Transverse colon (tissue), 4 donors: ENCODE measurements at places on chromosomes 5 and 9. TPM values are rescaled to one million over a fixed set of nuclear protein-coding genes. Genes with fewer than 3 reads are reported as not detected.

Gene CTSV
- total RNA-seq = 4.8 TPM

GRCh38 chr5:141705469-141705868 lies 23.4 kb upstream of the ARAP3 start:
- H3K36me3 ChIP-seq = no peaks in the 10 kb centered on the region
- no peak overlapping the region for H3K4me3 ChIP-seq
- H3K27ac ChIP-seq = peak overlapping the region; percentile 53
- H3K4me1 ChIP-seq = no peaks in the 10 kb centered on the region

GRCh38 chr5:123344816-123345426 lies 78.3 kb downstream of the CEP120 start:
- H3K4me3 ChIP-seq = no peak overlapping the region
- no peak for DNase-seq
- H3K36me3 ChIP-seq = no peaks in the 10 kb centered on the region
- H3K27me3 ChIP-seq = no peaks in the 10 kb centered on the region
- H3K27ac ChIP-seq = no peak overlapping the region

GRCh38 chr9:36749461-36749860 lies 176.8 kb downstream of the MELK start:
- no peak for DNase-seq
- no peaks in the 10 kb centered on the region for H3K4me1 ChIP-seq
- H3K27me3 ChIP-seq = peaks cover 15% of the 10 kb centered on the region
- no peak overlapping the region for H3K27ac ChIP-seq
- no peaks in the 10 kb centered on the region for H3K36me3 ChIP-seq

Gene XRCC4
- total RNA-seq = 7.3 TPM

- H3K27me3 ChIP-seq = no peaks in the 10 kb centered on the region
- H3K4me1 ChIP-seq = no peaks in the 10 kb centered on the region
- DNase-seq = no peak
Observed at GRCh38 chr5:110899566-110900412, 161.0 kb downstream of the SLC25A46 start.

Gene OMD
- total RNA-seq = 2.2 TPM

DNA sequence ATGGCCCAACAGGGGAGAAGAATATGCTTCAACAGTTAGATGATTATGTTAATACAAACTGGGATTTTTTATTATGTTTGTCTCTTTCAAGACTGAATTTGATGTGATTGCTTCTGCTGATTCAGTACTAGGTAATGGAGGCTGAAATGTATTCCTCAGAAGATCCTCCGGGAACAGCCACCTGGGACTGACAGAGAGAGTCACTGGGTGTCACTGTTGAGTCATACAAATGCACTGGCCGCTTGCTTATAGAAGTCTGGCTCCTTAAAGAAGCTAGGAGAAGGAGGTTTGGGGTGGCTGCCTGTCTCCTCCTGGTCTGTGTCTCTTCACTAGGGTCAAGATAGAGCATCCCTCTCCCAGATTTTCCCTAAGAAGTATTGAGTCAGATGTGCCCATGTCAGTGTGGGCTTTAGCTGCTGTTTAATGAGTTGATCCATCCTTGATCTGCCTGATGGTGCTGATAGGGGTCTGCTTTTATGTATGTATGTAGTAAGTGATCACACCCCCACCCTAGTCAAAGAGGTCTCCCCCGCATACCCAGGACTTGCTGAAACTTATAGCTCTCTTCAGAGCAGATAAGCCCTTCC lies 773.4 kb downstream of the BRINP1 start:
- no peaks in the 10 kb centered on the region for H3K27me3 ChIP-seq
- DNase-seq = peak; percentile 7
- no peaks in the 10 kb centered on the region for H3K36me3 ChIP-seq
- no peak overlapping the region for H3K27ac ChIP-seq

DNA sequence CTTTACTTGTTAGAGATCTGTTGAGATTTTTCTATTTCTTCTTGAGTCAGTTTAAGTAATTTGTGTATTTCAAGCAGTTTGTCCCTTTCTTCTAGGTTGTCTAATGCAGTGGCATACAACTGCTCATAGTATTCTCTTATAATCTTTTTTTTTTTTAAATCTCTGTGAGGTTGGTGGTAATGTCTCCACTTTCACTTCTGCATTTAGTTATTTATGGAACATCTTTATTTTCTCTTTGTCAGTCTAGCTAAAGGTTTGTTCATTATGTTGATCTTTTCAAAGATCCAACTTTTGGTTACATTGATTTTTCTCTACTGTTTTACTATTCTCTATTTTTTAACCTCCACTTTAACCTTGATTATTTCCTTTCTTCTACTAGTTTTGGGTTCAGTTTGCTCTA lies 13.8 kb downstream of the FOXE1 start:
- no peaks in the 10 kb centered on the region for H3K36me3 ChIP-seq
- no peak overlapping the region for H3K4me3 ChIP-seq
- no peaks in the 10 kb centered on the region for H3K4me1 ChIP-seq
- DNase-seq = no peak
- H3K27me3 ChIP-seq = peaks cover 45% of the 10 kb centered on the region
- H3K27ac ChIP-seq = no peak overlapping the region

DNA sequence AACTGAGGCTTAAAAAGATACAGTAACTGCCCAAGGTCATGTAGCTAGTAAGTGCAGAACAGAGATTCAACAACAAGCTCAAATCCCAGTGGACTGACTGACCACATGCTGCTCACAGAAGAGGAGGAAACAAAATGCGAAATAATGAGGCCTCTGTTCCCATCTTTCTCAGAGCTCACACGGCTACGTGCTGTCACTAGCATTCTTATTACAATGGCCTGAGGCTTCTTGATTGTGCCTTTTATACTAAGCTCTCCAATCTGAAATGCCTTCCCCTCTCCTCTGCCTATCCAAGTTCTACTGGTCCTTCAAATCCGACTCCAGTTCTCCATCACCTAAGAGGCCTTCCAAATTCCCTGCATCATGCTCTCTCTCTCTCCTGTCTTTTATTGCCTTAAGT lies 26.0 kb downstream of the SGTB start:
- DNase-seq = no peak
- H3K4me1 ChIP-seq = no peaks in the 10 kb centered on the region
- no peak overlapping the region for H3K4me3 ChIP-seq

DNA sequence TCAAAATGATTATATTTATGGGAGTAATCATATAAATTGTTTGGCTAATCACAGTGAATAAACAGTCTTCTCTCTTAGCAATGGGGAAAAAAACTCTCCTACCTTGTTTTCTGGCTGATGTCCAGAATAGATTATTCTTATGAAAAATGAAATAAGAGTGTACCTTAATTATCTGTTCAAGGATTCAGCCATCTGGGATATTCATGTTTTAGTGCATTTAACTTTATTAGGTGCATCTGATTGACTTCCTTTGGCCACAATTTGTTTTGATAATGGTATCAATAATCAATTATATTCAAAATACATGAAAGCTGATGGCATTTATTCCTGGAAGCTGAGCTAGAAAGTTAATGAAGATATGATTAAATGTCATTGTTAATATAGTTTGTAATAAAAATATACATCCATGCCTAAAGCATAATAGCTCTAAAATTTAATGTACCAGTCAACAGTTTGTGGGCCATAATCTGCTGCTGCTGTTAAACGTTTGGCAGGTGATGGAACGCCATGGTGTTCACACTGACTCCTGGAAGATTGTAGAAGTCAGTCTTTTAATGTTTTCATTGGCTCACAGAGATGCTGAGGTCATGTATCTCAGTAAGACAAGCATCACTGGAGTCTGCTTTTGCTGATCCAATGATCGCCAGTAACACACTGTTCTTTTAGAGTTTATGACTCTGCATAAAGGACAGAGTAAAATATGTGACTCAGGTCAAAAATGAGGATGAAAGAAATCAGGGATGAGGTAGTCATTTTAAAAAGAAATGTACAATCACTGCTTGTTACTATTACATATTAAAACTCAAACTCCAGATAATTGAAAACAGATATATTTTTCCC lies 105.8 kb downstream of the ISL1 start:
- H3K36me3 ChIP-seq = no peaks in the 10 kb centered on the region
- H3K4me3 ChIP-seq = no peak overlapping the region
- no peak for DNase-seq

DNA sequence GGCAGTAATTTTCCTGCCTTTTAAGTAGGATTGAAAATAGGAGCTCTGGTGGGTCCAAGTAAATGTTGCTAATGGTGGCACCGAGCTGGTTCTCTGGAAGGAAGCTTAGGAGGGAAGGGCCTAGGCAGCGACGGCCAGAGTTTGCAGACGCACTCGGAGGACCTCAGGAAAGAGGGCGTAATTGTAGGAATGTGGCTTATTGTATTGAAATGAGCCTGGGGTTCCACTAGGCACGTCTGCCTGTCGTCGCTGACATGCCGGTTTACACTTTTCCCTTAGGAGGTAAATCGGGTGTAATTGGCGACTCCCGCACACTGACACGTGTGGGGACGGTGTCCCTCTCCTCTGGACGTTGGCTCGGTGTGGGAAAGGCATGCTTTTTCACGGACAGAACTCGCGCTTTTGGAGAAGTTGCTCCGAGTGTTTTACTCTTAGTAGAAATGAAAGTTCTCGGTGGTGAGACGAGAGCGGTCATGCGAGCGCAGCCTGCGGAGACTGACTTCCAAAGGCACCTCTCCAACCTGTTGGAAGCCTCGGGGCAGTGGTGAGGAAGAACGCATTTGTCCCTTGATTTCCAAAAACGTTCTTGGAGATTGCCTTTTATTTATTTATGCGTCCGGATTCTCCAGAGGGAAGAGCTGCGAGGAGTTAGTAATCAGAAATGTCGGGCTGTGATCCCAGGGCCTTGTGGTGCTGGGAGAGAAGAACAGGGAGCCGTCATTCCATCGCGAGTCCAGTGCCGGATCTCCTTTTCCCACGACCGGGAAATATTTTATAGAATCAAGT lies 1.3 kb downstream of the NR4A3 start:
- peak overlapping the region; percentile 69 for H3K4me3 ChIP-seq
- no peaks in the 10 kb centered on the region for H3K36me3 ChIP-seq
- peak; percentile 27 for DNase-seq
- H3K27me3 ChIP-seq = peaks cover 57% of the 10 kb centered on the region
- H3K27ac ChIP-seq = peak overlapping the region; percentile 93

DNA sequence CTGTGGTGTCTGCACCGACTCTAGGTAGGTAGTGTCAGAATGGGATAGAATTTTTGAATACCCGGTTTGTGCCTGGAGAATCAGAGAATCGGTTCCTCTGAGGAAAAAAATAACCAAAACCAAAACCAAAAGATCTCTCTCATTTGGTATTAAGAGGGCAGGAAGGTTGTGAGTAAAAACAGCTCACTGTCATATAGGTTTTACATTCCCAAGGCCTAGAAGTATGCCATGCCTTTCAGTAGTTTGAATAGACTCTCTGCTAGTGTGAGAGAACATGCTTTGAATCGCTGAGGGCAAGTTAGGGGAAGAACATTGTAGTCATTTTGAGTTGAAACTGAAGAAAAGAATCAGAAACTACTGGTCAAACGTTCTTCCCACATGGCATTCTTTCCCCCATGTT lies 411.4 kb upstream of the CD180 start:
- no peak overlapping the region for H3K27ac ChIP-seq
- H3K4me1 ChIP-seq = no peaks in the 10 kb centered on the region
- DNase-seq = no peak
- no peaks in the 10 kb centered on the region for H3K27me3 ChIP-seq
- no peaks in the 10 kb centered on the region for H3K36me3 ChIP-seq
- H3K4me3 ChIP-seq = no peak overlapping the region

GRCh38 chr5:86797677-86798076 lies 179.9 kb downstream of the COX7C start:
- no peak overlapping the region for H3K27ac ChIP-seq
- H3K4me3 ChIP-seq = no peak overlapping the region
- H3K36me3 ChIP-seq = no peaks in the 10 kb centered on the region
- no peak for DNase-seq
- no peaks in the 10 kb centered on the region for H3K27me3 ChIP-seq

Gene DOLPP1
- total RNA-seq = 47.9 TPM

Gene FCN2
- not detected for total RNA-seq

DNA sequence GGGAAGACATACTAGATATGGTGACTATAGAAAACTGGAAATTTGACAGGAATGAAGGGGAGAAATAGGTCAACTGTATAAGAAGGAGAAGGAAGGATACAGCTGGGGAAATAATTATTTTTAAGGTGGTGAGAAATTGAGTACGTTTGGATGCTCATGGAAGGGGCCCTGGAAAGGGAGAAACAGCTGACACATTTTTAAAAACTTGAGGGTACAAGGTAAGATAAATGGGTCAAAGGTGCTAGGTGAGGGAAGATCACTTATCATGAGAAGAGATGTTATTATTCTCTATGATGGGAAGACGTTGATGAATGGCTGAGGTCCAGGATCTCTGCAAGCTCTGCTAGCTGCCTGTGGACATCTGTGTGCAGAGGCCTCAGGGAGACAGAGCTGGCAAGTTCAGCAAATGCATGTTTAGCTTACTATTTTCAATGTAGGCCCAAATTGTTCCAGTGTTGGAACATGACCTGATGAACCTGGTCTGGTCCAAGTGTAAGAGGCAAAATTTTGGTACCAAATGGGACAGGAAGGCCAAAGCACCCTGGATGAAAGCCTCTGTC lies 181.7 kb downstream of the MTRR start:
- H3K36me3 ChIP-seq = no peaks in the 10 kb centered on the region
- H3K27me3 ChIP-seq = no peaks in the 10 kb centered on the region
- H3K4me1 ChIP-seq = no peaks in the 10 kb centered on the region
- no peak overlapping the region for H3K27ac ChIP-seq

Gene LMX1B
- total RNA-seq = not detected

Gene LMBRD2
- total RNA-seq = 18.3 TPM

DNA sequence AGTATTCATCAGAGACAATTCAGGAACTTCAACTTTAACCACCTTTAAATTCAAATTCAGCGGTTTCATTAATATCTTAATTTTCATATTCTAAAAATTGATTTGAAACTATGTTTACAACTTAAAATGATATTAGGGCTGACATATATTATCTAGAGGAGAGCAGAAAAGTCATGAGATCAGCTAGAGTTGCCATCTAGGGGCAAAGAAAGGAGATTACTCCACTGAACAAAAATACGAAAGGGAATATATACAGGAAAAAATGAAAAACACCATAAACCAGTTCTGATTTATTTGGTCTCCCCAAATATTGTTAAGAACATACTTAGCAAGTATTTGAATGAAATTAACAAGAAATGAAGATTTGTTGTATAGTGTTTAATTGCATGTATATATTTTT lies 946.3 kb downstream of the DTWD2 start:
- H3K27ac ChIP-seq = no peak overlapping the region
- no peak for DNase-seq
- no peaks in the 10 kb centered on the region for H3K4me1 ChIP-seq
- H3K4me3 ChIP-seq = no peak overlapping the region

DNA sequence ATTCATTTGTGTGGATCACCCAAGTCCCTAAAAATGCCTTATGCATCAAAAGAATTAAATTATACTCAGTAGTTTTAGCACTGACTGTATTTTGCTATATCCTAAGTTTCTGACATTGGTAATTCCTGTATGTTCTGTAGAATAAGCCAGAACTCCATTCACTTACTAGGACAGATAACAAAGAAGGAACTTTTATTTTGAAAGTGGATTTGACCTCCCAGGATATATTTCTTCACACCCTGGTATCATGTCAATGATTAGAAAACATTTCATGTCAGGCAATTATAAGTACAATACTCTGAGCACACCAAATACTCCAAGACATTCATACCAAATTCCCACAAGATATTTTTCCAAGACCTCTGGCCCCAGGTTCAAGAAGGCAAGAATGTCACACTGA lies 28.7 kb upstream of the MYOT start:
- no peak overlapping the region for H3K27ac ChIP-seq
- no peaks in the 10 kb centered on the region for H3K27me3 ChIP-seq
- H3K4me1 ChIP-seq = peaks cover 3% of the 10 kb centered on the region
- DNase-seq = no peak
- H3K4me3 ChIP-seq = no peak overlapping the region
- H3K36me3 ChIP-seq = no peaks in the 10 kb centered on the region
